Stimulated activated CD4-positive, alpha-beta T cell treated with anti-CD3 and anti-CD28 coated beads, Interleukin-15, amount 100 ng/mL, for 24 hours (primary cell): ENCODE measurements at places on chromosomes 5 and 9.

DNA sequence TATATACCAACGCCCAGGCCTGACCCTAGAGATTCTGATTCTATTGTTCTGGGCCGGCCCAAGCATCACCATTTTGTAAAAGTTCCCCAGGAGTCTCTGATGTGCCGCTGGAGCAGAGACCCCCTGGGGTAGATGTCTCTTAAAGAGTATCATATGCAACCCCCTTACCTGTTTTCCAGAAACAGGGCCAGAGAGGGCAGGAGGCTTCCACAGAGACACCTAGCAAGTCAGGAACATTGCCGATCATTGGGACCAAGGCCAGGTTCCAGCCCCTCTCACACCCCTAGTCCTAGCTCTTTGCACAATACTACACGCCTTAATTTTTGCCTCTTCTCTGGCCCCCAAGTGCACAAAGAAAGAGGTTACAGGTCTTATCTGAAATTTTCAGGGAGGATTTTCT, 63.8 kb downstream of the TMOD1 start:
- DNase-seq = no peak

GRCh38 chr5:141492168-141492885, 3.4 kb downstream of the PCDHGC5 start:
- peak; percentile 51 for DNase-seq

DNA sequence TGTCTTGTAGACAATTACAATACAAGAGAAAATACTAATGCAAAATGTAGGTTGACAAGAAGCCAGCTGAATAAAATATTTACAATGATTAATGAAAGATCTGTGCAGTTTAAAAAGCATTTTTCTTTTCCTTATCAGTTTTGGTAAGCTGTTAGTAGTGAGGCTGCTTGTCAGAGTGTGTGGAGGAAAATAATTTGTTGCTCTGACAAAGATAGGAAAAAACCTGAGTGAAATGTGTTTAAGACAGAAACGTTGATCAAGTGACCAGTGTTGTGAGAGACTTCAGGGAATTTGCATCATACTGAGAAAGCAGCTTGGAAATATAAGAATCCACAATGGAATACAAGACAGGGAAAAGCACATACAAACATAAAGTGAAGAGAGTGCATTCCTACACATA, 360.3 kb upstream of the CDH18 start:
- no peak for DNase-seq

DNA sequence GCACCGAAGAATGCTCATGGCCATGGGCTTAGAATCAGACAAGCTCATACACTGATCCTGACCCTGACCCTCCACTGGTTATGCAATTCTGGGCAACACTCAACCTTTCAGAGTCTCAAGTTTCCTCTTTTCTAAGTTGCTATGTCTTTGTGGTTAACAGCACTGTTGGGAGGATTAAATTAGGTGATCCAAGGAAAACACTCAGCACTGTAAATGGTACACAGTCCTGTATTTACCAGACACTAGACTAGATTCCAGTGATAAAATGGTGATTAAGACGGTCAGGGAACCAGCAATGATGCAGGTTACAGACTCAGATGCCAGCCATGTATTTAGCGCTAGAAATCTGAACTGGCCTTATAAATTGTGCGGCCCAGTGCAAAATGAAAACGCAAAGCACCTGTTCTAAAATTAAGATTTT, 8.1 kb downstream of the ARL15 start:
- DNase-seq = no peak

DNA sequence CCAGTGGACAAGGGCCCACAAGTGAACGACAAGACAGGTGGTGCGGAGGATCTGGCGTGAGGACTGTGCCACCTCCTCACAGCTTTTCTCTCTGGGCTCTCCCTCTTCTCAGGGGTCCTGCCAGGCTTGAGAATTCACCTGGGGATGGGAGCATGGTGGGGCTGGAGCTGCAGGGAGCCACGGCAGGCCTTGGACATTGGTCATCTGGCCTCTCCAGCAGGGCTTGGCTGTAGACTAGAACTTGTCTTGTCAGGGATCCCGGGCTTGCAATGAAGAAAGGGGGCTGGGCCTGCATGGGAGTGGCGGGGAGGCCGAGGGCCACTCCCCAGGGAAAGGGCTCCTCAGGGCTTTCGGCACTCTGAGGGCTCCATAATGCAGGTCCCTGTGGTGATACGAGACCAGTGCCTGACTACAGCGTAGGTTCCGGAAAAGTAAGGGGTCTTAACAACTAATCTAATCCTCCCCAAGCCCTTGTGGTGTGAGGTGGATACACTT, 126.7 kb downstream of the MACROH2A1 start:
- no peak for DNase-seq

DNA sequence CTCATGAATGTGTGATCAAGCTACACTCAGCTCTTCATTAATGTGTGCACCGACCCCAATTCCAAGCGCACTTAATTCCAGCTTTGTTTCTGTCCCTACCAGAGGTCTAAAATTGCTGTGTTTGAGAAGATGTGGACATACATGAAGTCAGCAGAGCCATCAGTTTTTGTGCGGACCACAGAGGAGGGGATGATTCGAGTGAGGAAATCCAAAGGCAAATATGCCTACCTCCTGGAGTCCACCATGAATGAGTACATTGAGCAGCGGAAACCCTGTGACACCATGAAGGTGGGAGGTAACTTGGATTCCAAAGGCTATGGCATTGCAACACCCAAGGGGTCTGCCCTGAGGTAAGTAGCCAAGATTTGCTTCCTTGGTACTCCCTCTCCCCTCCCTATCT, 268.6 kb downstream of the FAM114A2 start:
- DNase-seq = no peak

GRCh38 chr5:179310439-179311090, 34.7 kb downstream of the ADAMTS2 start:
- no peak for DNase-seq

DNA sequence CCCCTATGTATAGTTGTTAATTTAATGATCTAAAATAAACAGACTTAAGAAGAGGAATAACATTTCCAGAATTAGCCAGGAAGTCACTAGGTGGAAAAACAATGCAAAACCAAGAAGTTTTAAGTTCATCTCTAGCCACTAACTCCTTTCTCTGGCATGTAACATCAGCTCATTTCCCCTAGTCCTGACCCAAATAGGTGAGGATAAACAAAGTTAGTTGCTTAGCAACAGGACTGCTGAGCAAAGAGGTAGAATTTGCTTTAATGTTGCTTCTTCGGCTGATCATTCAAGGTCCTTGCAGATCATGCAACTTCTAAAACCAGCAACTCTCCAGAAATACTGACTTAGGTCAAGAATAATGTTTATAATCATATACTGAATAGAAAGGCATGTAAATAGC, 675.8 kb downstream of the CETN3 start:
- no peak for DNase-seq

- no peak for DNase-seq
Observed at GRCh38 chr5:1734271-1734907, 65.2 kb downstream of the MRPL36 start.

- no peak for DNase-seq
Observed at GRCh38 chr9:77125665-77126064, 51.7 kb upstream of the VPS13A start.

DNA sequence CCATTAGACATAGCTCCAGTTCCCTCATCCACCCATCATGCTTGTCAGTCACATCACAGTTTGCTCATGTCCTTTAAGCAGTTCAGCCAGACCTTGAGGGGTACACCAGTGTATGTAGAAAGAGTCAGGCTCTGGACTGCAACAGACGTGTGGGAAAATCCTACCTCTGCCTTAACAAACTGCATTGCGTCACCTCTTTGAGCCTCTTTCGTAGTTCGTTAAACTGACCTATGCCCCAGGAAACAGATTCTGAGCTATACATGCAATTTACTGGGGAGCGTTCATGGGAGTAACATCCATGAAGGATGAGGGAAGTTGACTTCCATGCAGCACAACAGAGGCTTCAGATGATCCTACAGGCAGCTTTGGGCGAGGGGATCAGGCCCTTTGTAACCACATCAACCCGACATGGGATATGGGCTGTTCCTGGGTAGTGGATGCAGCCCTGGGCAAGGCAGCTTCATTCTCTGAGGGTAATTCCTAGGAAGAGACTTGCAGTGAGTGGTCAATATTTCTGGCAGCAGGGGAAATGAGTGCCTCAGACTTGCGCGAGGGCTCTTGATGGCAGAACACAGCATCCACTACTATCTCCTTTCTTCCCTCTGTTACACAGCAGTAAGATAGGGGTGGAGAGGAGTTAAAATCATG, 4.3 kb downstream of the SPINK4 start:
- no peak for DNase-seq

- no peak for DNase-seq
Observed at GRCh38 chr9:14212697-14213420, 101.1 kb downstream of the NFIB start.

- no peak for DNase-seq
Observed at GRCh38 chr9:17800418-17800817, 221.6 kb downstream of the SH3GL2 start.

DNA sequence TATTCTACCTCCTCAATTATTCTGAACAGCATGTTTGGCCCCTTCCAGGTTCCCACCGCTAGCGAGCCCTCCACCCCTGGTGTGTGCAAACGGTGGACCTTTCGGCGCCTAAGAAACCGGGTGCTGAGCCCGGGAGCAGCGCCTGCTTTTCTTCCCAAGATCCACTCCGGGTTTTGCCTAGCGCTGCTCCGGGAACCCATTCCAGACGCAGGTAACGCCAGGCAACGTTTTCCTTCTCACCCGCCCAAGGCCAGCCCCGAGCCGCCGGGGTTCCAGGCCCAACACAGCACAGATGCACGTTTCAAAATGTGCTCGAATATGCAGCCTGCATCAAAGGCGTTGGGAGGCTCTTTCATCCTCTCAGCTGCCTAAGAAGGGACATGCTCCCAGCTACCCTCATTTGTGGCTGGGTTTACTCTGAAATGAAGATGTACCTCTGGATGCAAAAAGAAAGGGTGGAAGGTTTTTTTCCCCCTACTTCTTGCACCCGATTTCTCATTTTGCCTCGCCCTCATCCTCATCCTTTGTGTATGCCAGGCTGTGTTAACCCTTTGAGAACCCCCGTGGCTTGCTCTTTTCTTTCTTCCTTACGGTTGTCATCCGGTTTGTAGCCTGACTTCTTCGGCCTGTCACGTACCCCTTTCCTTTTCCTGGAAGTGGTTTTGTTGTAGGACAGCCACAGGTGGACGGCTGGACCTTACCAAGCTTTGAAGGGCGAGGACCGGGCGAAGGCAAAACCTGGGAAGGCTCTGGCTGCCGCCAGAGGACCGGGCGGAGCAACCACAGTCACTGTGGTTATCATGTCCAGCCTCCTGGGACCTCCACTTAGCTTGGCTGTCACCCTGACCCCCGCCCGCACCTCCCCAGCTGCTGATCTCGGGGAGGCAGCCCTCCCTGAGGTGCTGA, 226.9 kb downstream of the SMARCA2 start:
- DNase-seq = peak; percentile 78

- DNase-seq = no peak
Observed at GRCh38 chr5:115097236-115097635, 72.5 kb downstream of the TRIM36 start.

DNA sequence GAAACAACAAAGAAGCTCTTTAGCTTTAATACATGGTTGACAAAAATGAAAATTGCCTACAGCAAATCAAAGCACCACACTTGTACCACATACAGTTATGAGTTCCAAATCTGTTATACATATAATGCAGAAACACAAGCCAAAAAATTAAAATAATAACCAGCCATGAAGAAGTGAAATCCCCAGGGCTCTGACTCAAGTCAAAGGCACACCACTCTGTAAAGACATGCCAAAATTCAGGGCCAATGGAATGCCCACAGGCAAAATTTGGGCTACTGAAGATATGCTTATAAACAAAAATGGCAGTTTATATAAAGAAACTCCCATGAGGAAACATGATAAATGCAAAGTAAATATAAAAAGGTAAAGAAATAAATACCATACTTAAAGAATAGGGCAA, 29.0 kb downstream of the THBS4 start:
- DNase-seq = no peak

GRCh38 chr5:16137177-16137576, 42.4 kb downstream of the MARCHF11 start:
- no peak for DNase-seq

DNA sequence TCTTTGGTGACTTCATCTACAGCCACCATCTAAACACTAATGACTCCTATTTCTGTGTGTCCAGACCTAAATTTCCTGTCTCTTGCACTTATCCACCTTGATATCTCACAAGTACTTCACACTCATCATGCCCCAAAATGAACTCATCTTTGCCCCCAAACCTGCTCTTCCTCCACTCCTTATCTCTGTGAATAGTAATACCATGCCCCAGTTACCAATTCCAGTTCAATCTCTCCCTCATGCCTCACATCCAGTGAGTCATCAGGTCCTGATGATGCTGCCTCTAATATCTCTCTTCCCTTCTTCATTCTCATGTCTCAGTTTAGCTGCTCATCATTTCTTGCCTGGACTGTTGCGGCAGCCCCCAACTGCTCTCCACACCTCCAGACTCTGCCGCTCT, 14.9 kb upstream of the DNAJB5 start:
- DNase-seq = no peak

DNA sequence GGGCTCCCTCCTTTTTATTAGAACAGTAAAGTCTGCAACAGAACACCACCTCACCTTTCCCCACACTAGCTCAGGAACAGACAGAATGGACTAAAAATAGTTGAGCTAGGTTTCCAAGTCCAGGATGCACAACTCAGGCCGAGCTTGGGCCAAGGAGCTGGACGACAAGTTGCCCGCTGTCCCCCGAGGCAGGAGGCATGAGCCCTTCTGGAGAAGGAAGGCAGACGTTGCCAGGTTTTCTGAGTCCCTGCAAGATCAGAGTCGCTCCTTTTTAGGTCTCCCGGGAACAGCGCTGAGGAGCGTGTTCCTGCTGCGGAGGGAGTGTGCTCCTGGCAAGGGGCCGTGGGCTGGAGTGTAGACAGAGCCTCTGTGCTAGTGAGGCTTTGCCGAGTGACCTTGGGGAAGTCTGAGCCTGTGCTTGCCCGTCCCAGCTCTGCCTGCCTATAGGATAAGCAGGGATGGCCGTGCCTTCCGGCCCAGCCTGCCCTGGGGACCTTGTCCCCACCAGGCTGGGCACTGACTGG, 121.6 kb downstream of the WNK2 start:
- no peak for DNase-seq

GRCh38 chr9:76987594-76988200, 31.8 kb upstream of the FOXB2 start:
- DNase-seq = peak; percentile 8

DNA sequence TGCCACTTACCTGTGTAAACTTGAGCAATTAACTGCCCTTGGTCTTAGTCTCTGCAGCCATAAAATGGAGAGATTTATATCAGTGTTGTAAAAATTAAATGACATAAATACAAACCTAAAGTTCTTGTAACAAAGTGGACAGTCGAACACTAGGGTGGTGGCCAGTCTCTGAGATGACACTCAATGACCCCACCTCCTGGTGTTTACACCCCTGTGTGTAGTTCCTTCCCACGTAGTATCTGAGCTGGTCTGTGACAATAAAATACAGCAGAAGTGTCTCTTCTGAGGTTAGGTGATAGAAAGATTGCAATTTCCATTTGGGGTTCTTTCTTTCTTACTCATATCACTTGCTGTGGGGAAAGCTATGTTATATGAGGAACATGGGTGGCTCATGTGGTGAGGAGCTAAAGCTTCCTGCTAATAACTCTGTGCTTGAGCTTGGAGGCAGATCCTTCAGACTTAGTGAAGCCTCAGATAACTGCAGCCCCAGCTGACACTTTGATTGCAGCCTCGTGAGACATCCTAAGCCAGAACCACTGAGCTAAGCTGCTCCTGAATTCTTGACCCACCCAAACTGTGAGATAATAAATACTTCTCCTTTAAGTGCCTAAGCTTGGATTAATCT, 173.4 kb upstream of the CHD1 start:
- DNase-seq = no peak
